ENCODE measurements at places on chromosomes 2 and 18. TPM values are rescaled to one million over a fixed set of nuclear protein-coding genes. Genes with fewer than 3 reads are reported as not detected.

The FEZ2 gene
- 49.0 TPM for total RNA-seq

The CHST9 gene
- 1.6 TPM for total RNA-seq

The LRRTM1 gene
- not detected for total RNA-seq

The MEP1B gene
- total RNA-seq, result 0.15 TPM

The CMPK2 gene
- total RNA-seq, result 4.2 TPM

The KANSL1L gene
- total RNA-seq, result 55.8 TPM

The CNTNAP5 gene
- total RNA-seq, result 0.66 TPM

The RPRD1A gene
- 59.3 TPM for total RNA-seq

The CPO gene
- total RNA-seq, result 1.6 TPM

The RAB3GAP1 gene
- 53.9 TPM for total RNA-seq

The GCG gene
- not detected for total RNA-seq

The C2orf81 gene
- 1.6 TPM for total RNA-seq

The ST8SIA5 gene
- not detected for total RNA-seq

The POTEI gene
- 1.2 TPM for total RNA-seq

The GPC1 gene
- total RNA-seq, result 13.8 TPM

The LIMS2 gene
- total RNA-seq, result 19.4 TPM

The ANKRD30B gene
- total RNA-seq, result not detected

The DNAJC5G gene
- not detected for total RNA-seq

The DYNAP gene
- total RNA-seq, result not detected

The ESPNL gene
- 1.3 TPM for total RNA-seq

The ASXL2 gene
- 17.4 TPM for total RNA-seq

The SPATA3 gene
- not detected for total RNA-seq

The RAB27B gene
- 1.1 TPM for total RNA-seq

The CROCC2 gene
- total RNA-seq, result not detected

The CYP26B1 gene
- 41.6 TPM for total RNA-seq

The CENPA gene
- total RNA-seq, result 0.64 TPM

The MYO7B gene
- 0.32 TPM for total RNA-seq

The SOCS6 gene
- 32.9 TPM for total RNA-seq

The IL36G gene
- total RNA-seq, result not detected

The ZSCAN30 gene
- 21.3 TPM for total RNA-seq

The COLEC11 gene
- 1.0 TPM for total RNA-seq

The SPC25 gene
- total RNA-seq, result not detected
